ENCODE measurements at places on chromosomes 11 and 22. TPM values are rescaled to one million over a fixed set of nuclear protein-coding genes. Genes with fewer than 3 reads are reported as not detected.

The SPDYC gene
- not detected for total RNA-seq

The HORMAD2 gene
- 3.1 TPM for total RNA-seq

The MN1 gene
- total RNA-seq = 0.32 TPM

The MAP6 gene
- total RNA-seq = 22.8 TPM

The DCDC1 gene
- not detected for total RNA-seq

The OR51B2 gene
- not detected for total RNA-seq

The ARHGEF17 gene
- 78.1 TPM for total RNA-seq

The GGTLC3 gene
- total RNA-seq = not detected

The MS4A6E gene
- not detected for total RNA-seq

The OR4A47 gene
- total RNA-seq = not detected

The C11orf52 gene
- total RNA-seq = 14.4 TPM

The GVQW3 gene
- 15.8 TPM for total RNA-seq

The LPXN gene
- 2.1 TPM for total RNA-seq

The MPZL2 gene
- 69.9 TPM for total RNA-seq

The NLRP14 gene
- total RNA-seq = not detected

The DEUP1 gene
- 0.25 TPM for total RNA-seq

The SNX15 gene
- total RNA-seq = 35.8 TPM

The WNT7B gene
- 0.77 TPM for total RNA-seq

The OR10A6 gene
- total RNA-seq = not detected

The LYVE1 gene
- total RNA-seq = not detected

Data from Caco-2 (cell line).